ENCODE measurements at places on chromosomes 2 and 18.

DNA sequence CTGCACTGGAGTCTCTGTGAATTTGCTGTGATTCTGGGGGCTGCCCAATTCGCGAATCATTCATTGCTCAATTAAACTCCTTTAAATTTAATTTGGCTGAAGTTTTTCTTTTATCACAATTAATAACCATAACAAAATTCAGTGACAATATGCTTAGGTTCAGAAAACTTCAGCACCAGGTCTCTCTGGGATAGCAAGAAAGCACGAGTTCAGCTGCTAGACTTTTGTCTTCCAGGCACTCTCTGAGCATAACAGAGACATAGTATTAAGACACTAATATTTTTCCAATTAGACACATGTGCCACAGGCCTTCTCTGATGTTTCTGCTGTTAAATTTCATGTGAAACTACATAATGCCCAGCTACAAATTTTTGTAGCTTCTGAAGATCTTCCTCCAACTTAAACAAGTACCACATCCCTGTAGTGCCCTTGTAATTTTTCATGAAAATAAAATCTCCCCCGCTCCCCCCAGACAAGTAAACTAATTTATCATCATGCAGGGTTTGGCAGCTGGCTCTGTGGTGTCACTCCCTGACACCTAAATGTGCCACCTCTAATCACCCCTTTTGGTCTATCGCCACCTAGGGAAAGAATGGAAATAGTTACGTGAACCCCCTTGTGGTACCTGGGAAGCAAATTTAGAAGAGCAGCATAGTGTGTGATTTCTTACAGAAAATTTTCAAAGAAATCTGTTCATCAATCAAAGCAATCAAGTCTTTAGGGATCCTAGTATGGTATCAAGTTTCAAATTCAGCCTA lies 94.1 kb downstream of the CSRNP3 start:
- H3K4me1 ChIP-seq, result peaks cover 8% of the 10 kb centered on the region
- no peak for DNase-seq
- no peaks in the 10 kb centered on the region for H3K27me3 ChIP-seq
- no peaks in the 10 kb centered on the region for H3K36me3 ChIP-seq

- no peak overlapping the region for H3K27ac ChIP-seq
- H3K4me1 ChIP-seq, result peaks cover 29% of the 10 kb centered on the region
- H3K4me3 ChIP-seq, result no peak overlapping the region
- peaks cover 8% of the 10 kb centered on the region for H3K36me3 ChIP-seq
These were observed 47.7 kb downstream of the PRKCE start for GRCh38 chr2:45699032-45699658.

DNA sequence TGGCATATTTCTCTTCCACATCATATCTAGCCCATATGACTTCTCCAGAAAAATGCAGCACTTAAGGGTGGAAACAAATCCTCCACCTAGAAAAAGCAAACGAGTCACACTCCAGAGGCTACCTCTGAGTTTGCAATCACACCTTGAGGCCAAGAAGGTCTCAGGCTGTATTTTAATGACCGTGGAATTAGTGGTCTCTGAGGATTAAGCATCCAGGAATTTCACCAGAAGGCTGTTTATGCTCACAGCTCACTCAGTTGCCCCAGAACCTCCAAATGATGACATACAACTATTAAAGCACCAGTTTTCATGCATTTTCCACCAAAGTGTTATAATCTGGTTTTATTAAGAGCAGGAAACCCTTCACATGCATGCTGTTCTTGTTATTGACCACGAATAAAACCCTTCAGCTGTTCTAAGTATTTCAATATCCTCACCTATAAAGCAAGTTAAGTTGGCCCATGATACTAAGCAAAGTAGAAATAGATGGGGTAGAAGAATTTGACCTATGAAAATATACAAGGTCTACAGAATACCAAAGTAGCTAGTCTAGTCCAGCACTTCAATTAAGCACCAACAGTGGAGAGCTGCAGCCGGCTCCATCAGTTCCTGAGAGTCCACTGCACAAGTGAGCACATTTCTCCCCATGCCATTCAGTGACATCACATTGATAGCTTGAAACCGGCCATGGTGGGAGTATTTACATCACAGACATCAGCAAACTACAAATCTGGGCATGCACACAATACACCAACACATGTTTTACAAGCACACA lies 39.5 kb upstream of the SLC14A1 start:
- H3K27me3 ChIP-seq, result no peaks in the 10 kb centered on the region
- H3K4me3 ChIP-seq, result no peak overlapping the region
- peak overlapping the region; percentile 30 for H3K27ac ChIP-seq
- no peaks in the 10 kb centered on the region for H3K4me1 ChIP-seq

DNA sequence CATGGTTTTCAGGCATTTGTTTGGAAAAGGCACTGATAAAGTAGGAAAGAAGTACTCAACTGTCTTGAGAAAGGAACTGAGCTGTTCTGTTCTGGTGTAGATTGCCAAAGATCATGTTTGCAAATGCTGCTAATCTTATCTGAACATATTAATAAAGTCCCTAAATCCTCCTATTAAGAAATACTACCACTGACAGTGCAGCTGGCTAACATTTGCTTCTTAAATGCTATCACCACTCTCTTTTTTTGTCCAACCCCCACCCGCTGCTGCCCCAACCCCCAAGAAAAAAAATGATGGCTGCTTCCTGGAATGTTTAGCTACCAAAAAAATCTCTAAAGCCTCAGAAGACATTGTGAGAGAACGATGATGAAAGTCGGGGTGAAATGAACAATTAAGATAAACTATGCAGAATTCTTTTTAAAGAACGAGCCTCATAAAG lies 130.7 kb downstream of the CCBE1 start:
- H3K27ac ChIP-seq, result no peak overlapping the region
- H3K36me3 ChIP-seq, result no peaks in the 10 kb centered on the region
- H3K27me3 ChIP-seq, result peaks cover 1% of the 10 kb centered on the region
- no peak for DNase-seq

DNA sequence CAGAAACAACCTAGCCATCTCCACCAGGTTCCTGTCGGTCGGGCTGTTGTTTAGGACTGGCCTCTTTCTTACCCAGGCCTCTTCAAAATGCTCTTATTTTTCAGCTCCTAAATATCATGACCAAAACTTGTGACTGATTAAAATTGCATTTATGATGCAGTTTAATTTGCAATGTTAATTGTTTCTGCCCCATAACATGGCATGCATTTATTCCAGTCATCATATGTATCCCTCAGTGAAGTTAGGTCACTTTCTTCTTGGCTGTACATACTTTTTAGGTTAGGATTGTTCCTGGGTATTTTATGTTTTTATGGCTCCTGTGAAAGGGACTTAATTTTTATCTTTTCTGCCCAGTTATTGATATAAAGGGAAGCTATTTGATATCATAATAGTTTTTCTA lies 50.6 kb downstream of the CHRNA1 start:
- H3K27me3 ChIP-seq, result peaks cover 2% of the 10 kb centered on the region
- no peak for DNase-seq
- H3K4me1 ChIP-seq, result no peaks in the 10 kb centered on the region
- no peak overlapping the region for H3K27ac ChIP-seq
- no peak overlapping the region for H3K4me3 ChIP-seq
